Activated T-helper 9 cell treated with anti-CD3 and anti-CD28 coated beads, Interleukin-2, amount 50 U/mL, for 16 hours (primary cell): ENCODE measurements at places on chromosomes 4 and X.

GRCh38 chr4:79857811-79858210 lies 215.2 kb downstream of the ANTXR2 start:
- DNase-seq = no peak

- DNase-seq = no peak
Observed at GRCh38 chr4:31125496-31125895, 405.3 kb downstream of the PCDH7 start.

DNA sequence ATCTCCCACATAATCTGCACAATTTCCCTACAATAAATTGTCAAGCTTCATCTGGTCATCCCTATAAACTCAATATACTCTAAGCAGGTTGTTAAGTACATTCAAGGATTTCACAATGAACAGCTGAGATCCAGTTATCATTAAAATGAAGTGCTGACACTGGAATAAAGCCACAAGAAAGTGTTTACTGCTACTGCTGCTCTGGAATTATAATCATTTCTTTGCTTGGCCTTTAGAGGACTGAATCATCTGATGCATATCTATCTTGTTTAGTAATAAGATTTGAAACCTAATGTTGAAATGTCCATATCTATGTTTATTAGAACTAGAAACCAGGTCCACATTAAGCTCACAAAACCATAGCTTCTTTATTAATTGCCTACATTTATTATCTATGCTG lies 338.6 kb upstream of the ZFP42 start:
- no peak for DNase-seq

DNA sequence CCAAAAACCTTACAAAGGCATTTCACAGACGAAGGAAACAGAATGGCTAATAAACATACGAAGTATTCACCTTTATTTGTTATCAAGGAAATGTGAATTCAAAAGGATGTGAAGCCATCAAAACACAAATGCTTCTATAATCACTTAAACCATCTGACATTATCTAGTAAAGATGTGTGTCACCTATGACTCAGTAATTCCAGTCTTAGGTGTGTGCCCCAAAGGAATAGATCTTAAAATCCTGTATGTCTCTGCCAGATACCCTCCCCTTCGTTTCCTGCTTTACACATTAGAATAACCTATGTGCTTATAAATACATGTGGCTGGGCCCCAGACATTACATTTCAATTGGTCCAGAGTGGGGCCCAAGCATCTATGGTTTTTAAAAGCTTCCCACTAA lies 41.8 kb upstream of the CEP135 start:
- DNase-seq = no peak

GRCh38 chrX:44536198-44536597 lies 6.5 kb downstream of the FUNDC1 start:
- no peak for DNase-seq

DNA sequence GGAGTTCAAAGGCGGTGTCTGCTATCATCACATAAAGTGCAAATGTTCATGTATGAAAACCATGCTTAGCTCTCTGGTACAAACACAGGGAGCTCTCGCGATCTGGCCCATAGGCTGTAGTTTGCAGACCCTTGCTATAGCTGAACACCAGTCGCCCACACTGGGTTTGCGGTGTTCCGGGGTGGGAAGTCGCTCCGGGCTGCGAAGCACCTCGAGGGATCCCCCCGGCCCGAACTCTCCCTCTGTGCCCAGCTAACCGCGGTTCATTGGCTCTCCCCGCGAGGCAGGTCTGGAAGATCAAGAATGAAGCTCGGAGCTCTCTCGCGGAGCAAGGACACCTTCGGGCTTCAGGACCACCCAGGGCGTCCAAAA lies 341 bp upstream of the PRPS2 start:
- no peak for DNase-seq

GRCh38 chr4:136392576-136392975 lies 1139.7 kb downstream of the PCDH18 start:
- DNase-seq = no peak

DNA sequence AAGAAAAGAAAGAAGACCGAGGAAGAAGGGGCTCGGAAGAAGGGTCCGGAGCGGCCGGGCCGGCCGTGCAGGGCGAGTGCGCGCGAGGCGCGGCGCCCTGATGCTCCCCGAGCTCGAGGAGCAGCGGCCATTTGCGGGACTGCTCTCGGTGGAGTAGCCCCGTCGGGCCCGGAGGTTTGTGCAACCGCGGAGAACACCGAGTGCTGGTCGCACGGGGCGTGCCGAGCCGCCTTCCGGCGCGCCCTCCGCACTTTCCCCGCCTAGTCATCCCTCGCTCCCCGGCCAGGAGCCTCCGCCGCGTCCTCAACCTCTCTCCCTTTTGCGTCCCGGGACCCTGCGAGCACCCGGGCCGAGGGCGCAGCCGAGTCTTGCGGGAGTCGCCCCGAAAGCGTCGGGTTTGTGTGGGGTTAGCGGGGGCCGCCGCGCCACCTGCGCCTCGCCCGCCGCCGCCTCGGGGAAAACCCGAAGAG lies 127.4 kb downstream of the LAS1L start:
- no peak for DNase-seq

DNA sequence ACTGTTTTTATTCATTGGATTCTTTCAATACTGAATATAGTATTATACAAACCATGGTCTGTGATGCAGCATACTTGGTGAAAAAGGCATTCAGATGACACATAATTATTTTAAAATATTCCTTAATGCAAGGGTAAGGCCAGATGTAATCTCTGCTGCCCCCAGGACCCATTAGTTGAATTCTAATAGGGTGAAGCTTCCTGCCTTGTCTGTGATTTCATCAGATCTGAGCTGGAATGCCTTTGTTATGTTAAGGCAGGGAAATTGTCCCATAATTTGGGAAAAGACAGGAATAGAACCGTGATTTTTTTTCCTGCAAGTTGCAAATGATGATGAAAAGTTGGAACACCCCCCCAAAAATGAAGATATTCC lies 26.1 kb downstream of the ZRSR2 start:
- DNase-seq = no peak

DNA sequence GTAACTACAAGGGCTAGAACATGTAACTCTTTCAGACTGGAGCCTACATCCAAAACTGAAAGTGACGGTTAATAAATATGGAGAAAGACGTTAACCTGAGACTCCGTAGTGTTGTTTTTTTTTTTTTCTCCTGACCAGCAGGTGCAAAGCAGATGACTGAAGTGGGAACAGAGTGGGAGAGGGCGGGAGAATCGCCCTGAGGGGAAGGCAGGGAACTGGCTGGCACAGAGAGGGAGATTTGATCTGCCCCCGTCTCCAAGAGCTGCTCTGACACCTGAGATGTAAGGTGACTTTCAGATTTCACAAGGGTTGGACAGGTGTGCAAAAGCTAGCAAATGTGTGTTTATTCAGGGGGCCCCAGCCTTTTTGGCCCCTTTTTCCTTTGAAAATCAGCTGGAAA lies 180.2 kb downstream of the PALLD start:
- no peak for DNase-seq
